ENCODE measurements at places on chromosomes 3 and 15. TPM values are rescaled to one million over a fixed set of nuclear protein-coding genes. Genes with fewer than 3 reads are reported as not detected.

GRCh38 chr15:65580287-65580686 lies 30.6 kb downstream of the INTS14 start:
- no peak overlapping the region for H3K27ac ChIP-seq
- H3K36me3 ChIP-seq = peaks cover 53% of the 10 kb centered on the region
- no peaks in the 10 kb centered on the region for H3K27me3 ChIP-seq
- peaks cover 17% of the 10 kb centered on the region for H3K4me1 ChIP-seq
- no peak for DNase-seq
- H3K4me3 ChIP-seq = no peak overlapping the region

DNA sequence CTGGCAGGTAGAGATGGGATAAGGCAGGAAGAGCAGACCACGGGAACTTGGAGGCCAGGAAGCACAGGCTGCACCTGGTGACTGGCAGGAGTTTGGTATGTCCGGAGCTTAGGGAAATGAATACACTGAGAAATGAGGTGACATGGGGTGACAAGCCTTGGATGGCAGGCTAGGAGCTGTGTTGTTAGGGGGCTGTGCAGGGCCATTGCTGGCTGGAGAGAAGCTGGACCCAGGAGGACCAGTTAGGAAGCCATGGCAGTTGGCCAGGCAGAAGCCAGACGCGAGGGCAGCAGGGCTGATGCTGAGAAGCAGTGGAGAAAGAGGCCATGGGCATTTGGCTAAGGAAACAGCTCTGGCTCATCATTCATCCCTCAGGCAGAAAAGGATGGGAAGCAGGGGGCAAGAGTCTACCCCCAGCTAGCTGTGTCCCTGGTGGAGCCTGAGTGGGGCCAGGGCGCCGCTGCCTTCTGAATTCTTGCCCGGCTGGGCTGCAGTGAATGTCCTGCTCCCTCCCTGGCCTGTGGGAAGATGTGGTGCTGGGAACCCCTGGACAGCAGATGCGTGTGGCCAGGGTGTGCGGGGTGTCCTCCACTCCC lies 255.8 kb downstream of the FAM43A start:
- no peaks in the 10 kb centered on the region for H3K27me3 ChIP-seq
- no peak for DNase-seq
- H3K4me3 ChIP-seq = no peak overlapping the region
- H3K4me1 ChIP-seq = peaks cover 8% of the 10 kb centered on the region
- no peaks in the 10 kb centered on the region for H3K36me3 ChIP-seq
- no peak overlapping the region for H3K27ac ChIP-seq

Gene FXR1
- total RNA-seq = 245 TPM

DNA sequence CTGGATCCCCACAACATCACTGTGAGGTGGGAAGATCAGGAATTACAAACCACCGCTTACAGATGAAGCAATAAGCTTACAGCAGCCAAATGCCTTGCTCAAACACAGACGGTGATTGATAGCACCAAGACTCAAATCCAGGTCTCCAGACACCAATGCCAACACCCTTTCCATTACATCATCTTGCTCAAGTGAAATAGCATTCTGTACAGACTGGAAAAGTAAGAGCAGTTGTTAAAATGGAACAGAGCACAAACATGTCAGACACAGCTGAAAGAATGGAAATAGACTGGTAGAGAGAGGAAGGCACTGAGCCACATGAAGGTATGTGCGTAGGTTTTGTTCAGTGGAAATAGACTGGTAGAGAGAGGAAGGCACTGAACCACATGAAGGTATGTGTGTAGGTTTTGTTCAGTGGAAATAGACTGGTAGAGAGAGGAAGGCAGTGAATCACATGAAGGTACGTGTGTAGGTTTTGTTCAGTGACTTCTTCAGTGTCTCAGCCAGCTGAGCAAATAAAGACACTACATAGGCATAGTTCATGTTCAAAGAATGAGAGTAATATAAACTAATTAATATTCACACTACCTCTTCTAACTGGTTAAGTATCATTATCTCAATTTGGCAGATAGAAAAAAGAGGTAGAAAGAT lies 15.6 kb downstream of the CLDN1 start:
- H3K4me3 ChIP-seq = no peak overlapping the region
- H3K4me1 ChIP-seq = no peaks in the 10 kb centered on the region
- H3K36me3 ChIP-seq = no peaks in the 10 kb centered on the region

- H3K4me3 ChIP-seq = no peak overlapping the region
- H3K27me3 ChIP-seq = no peaks in the 10 kb centered on the region
- no peaks in the 10 kb centered on the region for H3K36me3 ChIP-seq
- DNase-seq = no peak
- peaks cover 82% of the 10 kb centered on the region for H3K4me1 ChIP-seq
These were observed 164.5 kb downstream of the PTPRG start for GRCh38 chr3:61725851-61726333.

- peak; percentile 10 for DNase-seq
- H3K27ac ChIP-seq = no peak overlapping the region
- H3K4me1 ChIP-seq = peaks cover 8% of the 10 kb centered on the region
- H3K4me3 ChIP-seq = no peak overlapping the region
- peaks cover 10% of the 10 kb centered on the region for H3K27me3 ChIP-seq
These were observed 34.5 kb downstream of the PSTPIP1 start for GRCh38 chr15:77029166-77030047.

GRCh38 chr15:95733931-95734330 lies 596.6 kb upstream of the NR2F2 start:
- no peak overlapping the region for H3K4me3 ChIP-seq
- H3K27me3 ChIP-seq = no peaks in the 10 kb centered on the region
- no peaks in the 10 kb centered on the region for H3K36me3 ChIP-seq
- H3K4me1 ChIP-seq = peaks cover 19% of the 10 kb centered on the region

- no peaks in the 10 kb centered on the region for H3K27me3 ChIP-seq
- DNase-seq = peak; percentile 95
- no peaks in the 10 kb centered on the region for H3K36me3 ChIP-seq
- peak within 1 kb of the TSS; percentile 91 for H3K27ac ChIP-seq
- peak within 1 kb of the TSS; percentile 92 for H3K4me3 ChIP-seq
These were observed at the start of gene SCAP for GRCh38 chr3:47475570-47476329. Gene SCAP (minus strand): TSS chr3:47475941. CDS start chr3:47442993, 32,948 bp downstream.

GRCh38 chr3:132721479-132722164 lies 587 bp downstream of the NPHP3 start:
- peak overlapping the region; percentile 83 for H3K27ac ChIP-seq
- H3K27me3 ChIP-seq = no peaks in the 10 kb centered on the region
- H3K4me3 ChIP-seq = peak overlapping the region; percentile 91

- no peak overlapping the region for H3K4me3 ChIP-seq
- H3K27ac ChIP-seq = no peak overlapping the region
- DNase-seq = no peak
- no peaks in the 10 kb centered on the region for H3K36me3 ChIP-seq
- no peaks in the 10 kb centered on the region for H3K4me1 ChIP-seq
These were observed 70.4 kb upstream of the KY start for GRCh38 chr3:134721214-134721613.

Data from WTC11 (cell line).